ENCODE measurements at places on chromosomes 6 and 20.

GRCh38 chr20:39909447-39909846 is 779.6 kb downstream of the MAFB start:
- no peak for DNase-seq

DNA sequence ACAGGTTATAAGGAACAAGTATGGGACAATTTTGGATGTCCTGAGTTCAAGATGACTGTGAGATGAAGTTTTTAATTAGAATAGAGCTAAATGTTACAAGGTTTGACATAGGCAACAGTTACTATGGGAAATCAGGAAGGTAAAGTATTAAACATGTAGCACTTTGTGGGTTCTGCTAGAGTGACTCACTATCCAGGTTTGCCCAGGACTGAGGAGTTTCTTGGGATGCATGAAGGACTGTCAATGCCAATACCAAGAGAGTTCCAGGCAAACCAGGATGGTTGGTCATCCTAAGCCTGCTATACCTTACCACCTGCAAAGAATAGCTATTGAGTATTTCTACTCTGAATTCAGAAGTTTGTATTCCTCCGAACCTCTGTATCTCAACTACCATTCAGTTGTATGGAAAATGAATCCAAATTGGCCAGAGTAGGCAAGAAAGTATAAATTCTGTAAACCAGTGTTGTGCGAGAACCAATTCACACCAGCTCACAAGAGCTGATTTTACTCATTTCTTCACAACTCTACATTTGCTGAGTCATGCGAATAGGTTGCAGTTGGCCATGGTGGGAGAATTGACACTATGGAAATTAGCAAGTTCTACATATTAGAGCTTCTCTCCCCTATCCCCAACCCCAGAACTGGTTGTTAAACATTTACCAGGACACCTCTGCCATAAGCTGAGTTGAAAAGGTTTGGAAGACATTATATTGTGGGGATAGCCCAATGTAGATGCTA is 449.5 kb downstream of the PLCB1 start:
- DNase-seq = no peak

GRCh38 chr6:113495521-113495920 is 361.6 kb upstream of the MARCKS start:
- DNase-seq = no peak

DNA sequence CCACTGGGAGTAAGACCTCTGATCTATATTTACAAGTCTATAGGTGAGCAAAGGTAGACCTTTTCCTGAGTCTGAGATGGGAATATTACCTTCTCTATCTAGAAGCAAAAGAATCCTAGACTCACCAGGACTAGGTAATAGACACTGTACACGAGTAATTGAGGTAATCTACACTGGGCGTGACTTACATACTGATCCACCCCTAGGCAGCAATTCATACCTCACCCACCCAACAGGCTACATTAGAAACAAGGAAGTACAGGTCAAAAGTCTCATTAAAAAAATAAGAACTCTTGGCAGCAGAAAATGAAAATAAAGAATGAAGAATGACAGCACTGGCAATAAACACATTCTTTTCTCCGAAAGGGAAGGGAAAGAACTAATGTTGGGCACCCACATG is 7.6 kb downstream of the CSNK2A1 start:
- DNase-seq = no peak

- no peak for DNase-seq
These were observed 237.7 kb downstream of the ARHGAP18 start for GRCh38 chr6:129472239-129472638.

DNA sequence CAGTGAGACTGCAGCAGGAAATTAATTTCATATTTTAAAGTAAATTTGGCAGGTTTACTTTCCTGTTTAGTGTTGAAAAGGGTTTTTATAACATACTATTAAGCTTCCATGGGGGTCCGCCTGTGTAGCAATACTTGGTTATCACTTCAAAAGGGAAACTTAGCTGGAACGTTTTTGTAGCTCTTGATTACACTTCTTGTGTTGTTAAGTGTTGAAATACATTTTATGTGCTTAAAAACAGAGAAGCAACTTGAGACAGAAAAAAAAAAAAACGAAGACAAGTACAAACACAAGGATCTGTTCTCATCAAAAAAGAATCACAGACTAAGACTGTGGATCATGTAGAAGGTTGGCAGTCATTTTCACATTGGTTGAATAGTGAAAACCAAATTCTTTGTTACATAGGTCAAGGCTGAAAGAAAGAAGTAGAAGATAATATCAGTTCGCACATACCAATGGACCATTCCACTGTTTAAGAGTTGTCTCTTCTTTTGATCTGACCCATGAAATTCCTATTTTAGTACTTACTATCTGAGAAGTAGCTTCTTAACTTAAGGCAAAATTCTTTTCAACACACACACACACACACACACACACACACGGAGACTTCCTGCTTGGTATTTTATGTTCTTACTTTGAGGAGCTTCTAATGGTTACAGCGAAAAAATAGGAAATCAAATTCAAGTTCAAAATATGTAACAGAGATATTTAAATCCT is 113.9 kb upstream of the SLC35B3 start:
- no peak for DNase-seq

GRCh38 chr6:143109196-143109595 is 48.5 kb downstream of the AIG1 start:
- no peak for DNase-seq

GRCh38 chr20:62476056-62476838 is 452 bp upstream of the GATA5 start:
- DNase-seq = no peak

- no peak for DNase-seq
These were observed 17.8 kb downstream of the HLA-B start for GRCh38 chr6:31339210-31339609.

DNA sequence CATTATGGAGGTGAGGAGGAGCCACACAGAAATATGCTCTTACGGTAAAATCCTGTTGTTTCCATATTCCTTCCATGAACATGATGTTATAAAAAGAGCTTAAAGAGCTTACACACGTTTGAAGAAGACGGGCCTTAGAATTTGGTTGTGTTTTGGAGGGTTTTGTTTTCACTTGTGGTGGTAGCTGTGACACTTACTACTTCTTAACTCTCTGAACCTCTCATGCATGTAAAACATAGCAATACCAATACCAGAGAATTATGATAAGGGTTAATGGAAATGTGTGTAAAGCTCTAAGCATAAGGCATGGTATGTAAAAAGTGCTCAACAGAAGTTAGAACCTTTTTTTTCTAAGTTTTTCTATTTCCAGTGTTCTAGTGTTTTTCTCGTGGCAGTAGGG is 256.1 kb upstream of the KCNQ5 start:
- DNase-seq = no peak

- DNase-seq = no peak
These were observed 17.8 kb upstream of the MYT1 start for GRCh38 chr20:64146301-64146935.

DNA sequence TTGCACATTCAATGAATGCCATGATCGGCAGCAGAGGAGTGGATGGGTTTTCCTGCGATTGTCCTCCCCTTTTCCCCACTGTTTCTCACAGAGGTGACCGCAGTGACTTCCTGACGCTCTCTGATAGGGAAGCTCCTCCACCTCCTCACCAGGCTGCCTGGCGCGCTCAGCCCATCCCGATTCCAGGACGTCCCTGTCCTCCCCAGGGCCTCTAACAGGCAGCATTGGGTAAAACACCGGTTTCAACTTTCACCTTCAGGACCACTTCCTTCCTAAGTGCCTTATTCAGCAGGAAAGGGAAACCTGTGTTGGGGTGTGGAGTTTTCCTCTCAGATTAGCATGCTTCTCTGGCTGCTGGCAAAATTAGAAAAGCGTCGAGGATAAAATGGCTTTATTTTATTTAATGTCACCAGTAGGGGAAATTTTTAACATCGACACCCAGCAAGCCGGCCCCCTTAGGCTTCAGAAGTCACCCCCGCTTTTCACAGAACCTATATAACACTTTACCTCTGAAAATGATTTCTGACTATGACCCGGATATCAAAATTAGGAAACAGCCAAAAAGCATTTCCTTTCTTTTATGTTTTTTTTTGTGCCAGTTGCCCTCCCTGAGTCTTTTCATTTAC is 570.4 kb upstream of the GJE1 start:
- DNase-seq = no peak

GRCh38 chr6:135181333-135182070 is 394 bp downstream of the MYB start:
- peak; percentile 29 for DNase-seq

DNA sequence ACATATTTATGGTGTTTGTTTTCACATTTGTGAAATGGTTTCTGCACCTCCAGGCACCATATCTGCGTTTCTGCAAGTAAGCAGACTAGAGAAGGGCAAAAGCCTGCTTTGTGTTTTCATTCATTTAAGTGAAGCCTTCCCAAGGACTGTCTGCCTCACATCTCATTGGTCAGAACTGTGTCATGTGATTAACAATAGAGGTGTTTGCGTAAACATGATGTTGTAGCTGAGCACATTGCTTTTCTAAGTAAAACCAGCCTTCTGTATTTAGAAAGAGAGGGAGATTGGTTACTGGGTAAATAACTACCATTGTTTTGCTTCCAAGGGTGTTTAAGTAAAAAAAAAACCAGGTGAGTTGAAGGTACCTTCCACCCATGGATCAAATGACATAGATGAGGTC is 39.7 kb downstream of the SH3BGRL2 start:
- no peak for DNase-seq

DNA sequence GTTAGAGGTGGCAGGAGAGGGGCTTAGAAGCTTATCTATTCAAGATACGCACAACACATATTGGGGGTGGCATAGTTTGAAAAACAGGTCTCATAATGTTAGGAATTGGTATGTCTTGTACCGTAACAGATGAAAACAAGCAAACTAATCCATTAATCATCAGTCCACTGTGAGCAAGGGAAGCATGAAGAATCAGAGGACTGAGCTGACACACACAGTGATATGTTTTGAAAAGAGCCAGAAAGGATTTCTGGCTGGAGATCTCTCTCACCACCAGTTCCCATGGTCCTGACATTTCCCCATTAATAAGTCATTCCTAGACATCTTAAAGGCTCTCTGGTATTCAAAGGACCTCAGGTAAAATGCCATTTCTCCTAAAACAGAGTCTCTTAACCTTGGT is 158.8 kb upstream of the PHACTR1 start:
- no peak for DNase-seq

GRCh38 chr6:126344181-126344580 is 4.3 kb downstream of the CENPW start:
- DNase-seq = no peak

- no peak for DNase-seq
These were observed 8.0 kb downstream of the INSM1 start for GRCh38 chr20:20375862-20376261.

DNA sequence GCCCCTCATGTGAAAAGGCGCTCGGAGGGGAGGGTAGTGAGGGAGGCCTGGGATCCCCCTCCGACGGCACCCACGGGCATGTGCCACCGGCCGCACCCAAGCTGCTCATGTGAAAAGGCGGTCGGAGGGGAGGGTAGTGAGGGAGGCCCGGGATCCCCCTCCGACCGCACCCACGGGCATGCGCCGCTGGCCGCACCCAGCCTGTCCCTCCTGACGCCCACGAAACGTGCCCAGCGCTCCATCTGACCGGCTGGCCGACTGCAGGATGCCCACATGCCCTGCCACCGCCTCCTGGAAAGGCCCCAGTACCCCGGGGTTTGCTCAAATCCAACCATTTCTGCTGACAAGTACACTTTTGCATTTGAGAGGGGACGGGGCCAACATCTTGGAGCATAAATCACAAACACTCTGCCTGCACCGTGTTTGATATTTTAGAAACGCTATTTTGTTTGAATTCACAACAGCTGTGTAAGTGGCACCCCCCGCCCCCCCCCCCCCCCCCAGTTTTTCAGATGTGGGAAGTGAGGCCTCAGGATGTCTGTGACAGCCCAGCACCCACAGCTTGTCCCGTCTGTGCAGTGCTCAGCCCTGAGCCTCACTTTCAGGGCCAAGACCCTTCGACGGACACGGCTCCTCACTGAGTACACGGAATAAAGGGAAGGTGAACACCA is 34.1 kb downstream of the SLC2A4RG start:
- no peak for DNase-seq

DNA sequence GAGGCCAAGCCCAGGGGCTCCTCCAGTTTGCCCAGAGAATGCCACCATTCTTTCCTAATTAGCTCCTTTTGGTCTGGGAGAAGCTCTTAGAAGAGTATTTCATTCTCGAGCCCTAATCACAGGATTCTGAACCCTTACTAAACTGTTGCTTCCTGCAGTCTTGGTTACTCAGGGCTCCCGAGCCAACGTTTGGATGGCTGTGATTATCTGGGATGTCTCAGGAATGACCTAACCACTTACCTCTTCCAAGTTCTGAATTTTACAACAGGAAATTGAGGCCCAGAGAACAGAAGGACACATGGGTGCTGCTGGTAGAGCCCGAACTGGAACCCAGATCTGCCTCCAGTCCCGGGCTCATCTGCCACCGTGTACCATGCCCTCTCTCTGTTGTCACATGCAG is 22.2 kb upstream of the PNPLA1 start:
- DNase-seq = no peak

DNA sequence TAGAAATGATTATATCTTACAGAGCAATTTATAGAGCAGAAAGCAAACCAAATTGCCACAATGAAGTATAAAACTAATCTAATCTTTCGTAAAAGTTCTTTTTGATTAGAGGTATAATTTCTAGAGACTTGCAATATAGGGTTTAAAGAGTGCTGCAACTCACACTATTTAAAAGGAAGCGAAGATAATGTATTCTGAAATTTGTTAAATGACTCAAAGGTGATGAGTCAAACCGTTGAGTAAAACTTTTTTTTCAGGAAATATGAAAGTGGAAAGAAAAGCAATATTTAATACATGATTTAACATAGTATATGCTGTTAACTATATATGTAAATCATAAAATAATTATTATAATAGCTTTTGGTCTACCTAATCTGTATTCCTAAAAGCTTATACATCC is 133.6 kb downstream of the SYNE1 start:
- DNase-seq = no peak

DNA sequence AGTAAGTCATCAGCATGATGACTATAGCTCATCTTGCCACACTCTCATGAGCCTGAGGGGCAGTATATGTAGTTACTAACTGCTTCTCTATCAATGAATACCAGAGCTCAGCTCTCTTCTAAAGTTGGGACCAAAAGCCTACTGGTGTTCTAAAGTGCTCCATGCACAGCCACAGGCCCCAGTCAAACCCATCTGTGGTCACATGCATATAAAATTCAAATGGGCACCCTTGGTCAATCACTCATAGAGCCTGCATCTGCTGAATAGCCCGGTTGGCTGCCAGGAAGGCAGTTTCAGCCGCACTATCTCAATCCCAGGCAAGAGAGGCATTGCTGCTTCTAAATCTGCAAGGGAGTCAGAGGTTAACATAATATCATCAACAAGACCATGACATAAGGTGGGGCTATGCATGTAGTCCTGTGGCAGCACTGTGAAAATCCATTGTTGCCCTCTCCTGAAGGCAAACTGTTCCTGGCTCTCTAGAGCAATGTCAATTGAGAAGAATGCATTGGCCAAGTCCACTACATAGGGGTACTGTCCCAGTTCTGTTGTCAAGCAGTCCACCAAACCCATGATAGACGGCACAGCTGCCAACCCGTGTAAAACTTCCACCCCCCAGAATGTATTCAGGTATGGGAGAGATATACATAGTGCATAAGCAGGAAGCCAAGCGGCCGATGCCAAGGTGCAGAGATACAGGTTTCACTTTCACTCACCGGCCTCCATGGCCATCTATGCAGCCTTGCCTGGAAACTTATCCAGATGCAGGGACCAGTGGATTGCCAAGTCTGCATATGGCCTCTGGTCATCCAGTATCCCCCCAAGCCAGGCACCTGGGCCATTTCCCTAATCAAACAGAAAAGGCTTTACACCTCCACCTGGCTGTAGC is 76.2 kb downstream of the ALDH8A1 start:
- DNase-seq = no peak

GRCh38 chr20:2337142-2337541 is 41.3 kb downstream of the TGM3 start:
- DNase-seq = no peak
